NCI-H1048 (cell line): ENCODE measurements at places on chromosomes 4 and X.

GRCh38 chr4:71261001-71261400 lies 77.8 kb upstream of the SLC4A4 start:
- DNase-seq = no peak

- no peak for DNase-seq
Observed at GRCh38 chr4:38241541-38241940, 281.3 kb downstream of the PTTG2 start.

GRCh38 chr4:47747846-47748494 lies 89.9 kb downstream of the CORIN start:
- DNase-seq = no peak

- no peak for DNase-seq
Observed at GRCh38 chrX:147897117-147897516, 14.6 kb upstream of the FMR1 start.

DNA sequence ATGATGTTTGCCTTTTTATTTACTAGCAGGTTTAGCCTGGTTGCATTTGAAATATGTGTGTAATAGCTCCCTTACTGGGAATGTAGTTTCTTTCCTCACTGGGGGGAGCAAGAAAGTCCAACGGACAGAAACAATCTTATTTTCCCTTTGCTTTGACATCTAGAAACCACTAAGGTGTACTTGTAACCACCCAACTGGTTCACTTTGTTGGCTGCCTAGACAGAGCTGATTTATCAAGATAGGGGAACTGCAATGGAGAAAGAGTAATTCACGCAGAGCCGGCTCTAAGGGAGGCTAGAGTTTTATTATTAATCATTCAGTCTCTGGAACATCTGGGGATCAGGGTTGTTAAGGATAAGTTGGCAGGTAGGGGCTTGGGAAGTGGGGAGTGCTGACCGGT lies 30.3 kb downstream of the XG start:
- no peak for DNase-seq

- no peak for DNase-seq
Observed at GRCh38 chr4:53905941-53906377, 158.4 kb downstream of the CHIC2 start.

DNA sequence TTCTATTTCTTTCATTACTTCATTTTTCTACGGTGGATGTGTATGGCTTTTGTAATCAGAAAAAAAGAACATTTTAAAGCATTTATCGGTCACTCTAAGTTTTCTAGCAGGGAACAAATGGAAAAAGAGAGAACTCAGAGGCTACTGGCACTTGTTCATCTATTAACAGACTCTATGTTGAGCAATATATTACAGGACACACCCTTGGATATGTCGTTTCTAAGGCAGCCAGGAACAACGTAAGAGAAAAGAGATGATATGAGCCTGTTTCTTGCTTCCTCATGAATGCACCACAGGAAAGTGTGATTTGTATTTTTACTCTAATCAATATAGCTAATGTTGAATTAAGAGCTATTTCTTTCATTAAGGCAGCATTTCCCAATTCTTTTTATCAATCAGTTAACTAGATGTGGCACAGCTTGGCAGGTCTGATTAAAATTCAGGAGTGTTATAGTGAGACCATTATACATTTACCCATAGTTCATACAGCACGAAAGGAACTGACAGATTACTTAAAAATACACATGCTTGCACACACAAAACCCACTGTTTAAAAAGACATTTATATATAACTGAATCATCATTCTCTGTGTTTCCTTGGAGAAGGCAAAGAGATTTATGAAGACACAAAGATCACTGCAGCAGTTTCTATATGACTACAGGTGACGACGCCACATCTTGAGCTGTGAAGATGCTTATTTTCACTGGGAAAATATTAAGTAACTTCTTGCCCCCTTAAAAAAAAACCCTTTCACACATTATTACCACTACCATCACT lies 13.0 kb downstream of the RAB9B start:
- no peak for DNase-seq

GRCh38 chrX:155673338-155673737 lies 60.6 kb upstream of the TMLHE start:
- DNase-seq = no peak
